ENCODE measurements at places on chromosomes 7 and 10.
A peak's percentile ranks its signal among the peaks of the same experiment; 100 is the strongest.

- no peaks in the 10 kb centered on the region for H3K36me3 ChIP-seq
- DNase-seq: no peak
- H3K27me3 ChIP-seq: no peaks in the 10 kb centered on the region
- H3K27ac ChIP-seq: no peak overlapping the region
These were observed 206.4 kb downstream of the TAX1BP1 start for GRCh38 chr7:27946351-27946750.

- H3K36me3 ChIP-seq: no peaks in the 10 kb centered on the region
- peak overlapping the region; percentile 98 for H3K27ac ChIP-seq
- no peak for DNase-seq
- no peaks in the 10 kb centered on the region for H3K27me3 ChIP-seq
- H3K4me3 ChIP-seq: peak overlapping the region; percentile 77
These were observed 986 bp upstream of the PDGFA start for GRCh38 chr7:520503-521161.

DNA sequence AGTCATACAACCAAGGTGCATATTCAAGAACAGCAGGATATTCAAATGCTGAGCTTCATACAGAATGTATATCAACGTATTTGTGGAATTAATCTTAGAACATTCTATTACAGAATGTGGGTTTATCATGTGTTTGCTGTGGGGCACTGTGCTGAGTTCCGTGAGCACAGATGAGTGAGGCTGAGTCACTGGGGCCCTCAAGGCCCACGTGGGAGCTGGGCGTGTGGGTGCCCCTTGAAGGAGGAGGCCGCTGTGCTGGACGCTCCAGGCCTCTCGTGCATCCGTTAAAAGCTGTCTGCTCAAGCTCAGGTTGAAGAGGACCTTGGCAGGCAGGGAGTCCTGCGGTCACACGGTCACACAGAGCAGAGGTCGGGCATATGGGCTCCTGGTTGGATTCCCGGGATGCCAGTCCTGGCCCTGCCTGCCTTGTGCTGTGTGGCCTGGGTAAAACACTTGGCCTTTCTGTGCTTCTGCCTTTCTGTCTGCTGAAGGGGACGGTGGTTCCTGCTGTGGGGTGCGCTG, 70.1 kb downstream of the GLRX3 start:
- no peak for DNase-seq
- no peaks in the 10 kb centered on the region for H3K27me3 ChIP-seq
- H3K4me1 ChIP-seq: no peaks in the 10 kb centered on the region
- H3K27ac ChIP-seq: no peak overlapping the region
- H3K4me3 ChIP-seq: no peak overlapping the region
- H3K36me3 ChIP-seq: no peaks in the 10 kb centered on the region

GRCh38 chr7:133167300-133167699, 85.4 kb upstream of the CHCHD3 start:
- no peaks in the 10 kb centered on the region for H3K36me3 ChIP-seq
- DNase-seq: no peak
- no peak overlapping the region for H3K4me3 ChIP-seq
- no peaks in the 10 kb centered on the region for H3K27me3 ChIP-seq

DNA sequence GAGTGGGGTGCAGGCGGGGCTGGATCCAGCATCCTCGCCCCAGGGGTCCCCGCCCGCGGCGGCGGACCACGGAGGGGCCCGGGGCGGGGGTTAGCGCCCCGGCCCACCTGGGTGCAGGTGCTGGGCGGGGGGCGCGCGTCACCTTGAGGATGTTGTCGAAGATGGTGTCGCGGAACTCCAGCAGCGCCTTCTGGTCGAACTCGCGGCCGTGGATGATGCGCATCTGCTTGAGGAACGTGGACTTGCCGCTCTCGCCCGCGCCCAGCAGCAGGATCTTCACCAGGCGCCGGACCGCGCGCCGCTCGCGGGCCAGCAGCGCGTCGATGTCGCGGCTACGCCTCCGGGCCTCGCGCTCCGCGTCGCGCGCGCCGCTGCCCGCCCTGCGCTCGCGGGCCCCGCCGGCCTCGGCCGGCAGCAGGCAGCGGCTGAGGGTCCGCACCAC, 376 bp downstream of the GNA12 start:
- no peaks in the 10 kb centered on the region for H3K36me3 ChIP-seq

- H3K27me3 ChIP-seq: no peaks in the 10 kb centered on the region
- H3K27ac ChIP-seq: no peak overlapping the region
- H3K4me1 ChIP-seq: no peaks in the 10 kb centered on the region
- no peaks in the 10 kb centered on the region for H3K36me3 ChIP-seq
These were observed 99.5 kb downstream of the FANK1 start for GRCh38 chr10:125995726-125996304.

DNA sequence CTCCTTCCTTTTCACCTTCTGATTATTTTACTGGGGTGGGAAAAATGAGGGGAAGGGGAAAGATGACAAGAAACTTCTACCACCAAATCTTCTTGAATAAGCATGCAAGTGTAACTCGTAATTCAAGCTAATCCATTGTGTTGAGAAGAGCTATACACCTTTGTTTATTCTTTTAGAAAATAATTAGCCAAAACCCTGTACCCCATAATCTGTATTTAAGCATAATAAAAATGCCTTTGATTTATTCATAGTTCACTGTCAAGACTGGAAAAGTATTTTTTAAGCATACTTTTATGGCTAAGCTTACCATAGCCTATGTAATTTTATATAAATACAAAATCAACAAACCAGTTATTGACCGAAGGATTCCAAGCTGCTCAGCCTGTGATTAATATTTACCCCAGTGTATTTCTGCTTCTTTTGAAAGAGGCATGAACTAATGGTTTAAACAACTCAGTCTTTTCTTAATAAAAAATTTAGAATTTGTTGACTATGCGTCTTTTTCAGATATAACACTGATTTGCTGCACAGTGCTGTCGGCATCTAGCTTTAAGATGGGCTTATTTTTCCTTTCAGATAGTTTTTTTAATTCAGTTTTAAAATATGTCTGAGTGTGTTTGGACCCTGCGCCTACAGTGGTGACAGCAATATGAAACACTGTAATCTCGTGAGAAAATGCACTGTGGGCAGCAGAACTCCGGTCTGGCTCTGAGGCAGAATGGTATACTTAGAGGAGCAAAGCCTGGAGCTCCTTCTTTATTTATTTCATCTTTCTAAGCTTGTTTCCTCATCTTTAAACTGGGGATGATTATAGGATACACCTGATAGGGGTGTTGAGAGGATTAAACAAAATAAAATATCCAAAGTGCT, 238.8 kb upstream of the LRGUK start:
- no peak for DNase-seq
- H3K4me3 ChIP-seq: no peak overlapping the region
- no peak overlapping the region for H3K27ac ChIP-seq
- H3K4me1 ChIP-seq: no peaks in the 10 kb centered on the region

GRCh38 chr10:76459016-76459730, 1027.7 kb downstream of the LRMDA start:
- peak; percentile 71 for DNase-seq
- no peaks in the 10 kb centered on the region for H3K27me3 ChIP-seq
- H3K27ac ChIP-seq: peak overlapping the region; percentile 74
- H3K4me3 ChIP-seq: no peak overlapping the region

- H3K27ac ChIP-seq: no peak overlapping the region
- H3K27me3 ChIP-seq: no peaks in the 10 kb centered on the region
- no peak overlapping the region for H3K4me3 ChIP-seq
- DNase-seq: no peak
These were observed 10.9 kb upstream of the KCNMA1 start for GRCh38 chr10:77648472-77648871.

DNA sequence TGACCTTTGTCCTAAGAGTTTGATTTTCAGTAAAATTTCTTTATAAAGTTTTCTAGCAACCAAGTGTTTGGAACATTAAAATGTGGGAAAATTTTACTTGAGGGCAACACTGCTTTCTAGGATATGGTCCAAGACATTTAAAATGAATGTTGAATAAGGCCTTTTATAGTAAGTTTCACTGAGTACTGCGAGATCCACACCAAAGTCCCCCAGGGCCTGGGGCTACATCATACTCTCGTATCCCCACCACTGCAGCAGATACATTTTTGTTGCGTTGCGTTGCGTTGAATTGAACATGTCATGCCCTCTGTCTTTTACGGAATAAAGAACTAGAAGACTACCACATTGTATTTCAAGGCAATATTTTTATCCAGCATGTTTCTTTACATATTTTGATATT, 44.5 kb downstream of the PRTFDC1 start:
- no peak overlapping the region for H3K4me3 ChIP-seq
- no peaks in the 10 kb centered on the region for H3K27me3 ChIP-seq
- DNase-seq: no peak
- no peaks in the 10 kb centered on the region for H3K4me1 ChIP-seq
- H3K36me3 ChIP-seq: no peaks in the 10 kb centered on the region

GRCh38 chr10:81875467-81876252, 666 bp downstream of the NRG3 start:
- H3K27ac ChIP-seq: no peak overlapping the region
- DNase-seq: no peak
- no peaks in the 10 kb centered on the region for H3K36me3 ChIP-seq
- H3K4me3 ChIP-seq: peak overlapping the region; percentile 27
- H3K4me1 ChIP-seq: no peaks in the 10 kb centered on the region
- peaks cover 3% of the 10 kb centered on the region for H3K27me3 ChIP-seq

GRCh38 chr10:124605001-124605370, 139.2 kb downstream of the FAM53B start:
- H3K27me3 ChIP-seq: no peaks in the 10 kb centered on the region
- no peak overlapping the region for H3K4me3 ChIP-seq
- H3K4me1 ChIP-seq: no peaks in the 10 kb centered on the region
- no peak for DNase-seq
- no peak overlapping the region for H3K27ac ChIP-seq
- no peaks in the 10 kb centered on the region for H3K36me3 ChIP-seq

Data from ascending aorta (tissue), 2 donors.